ENCODE measurements at places on chromosomes 7 and 10. TPM values are rescaled to one million over a fixed set of nuclear protein-coding genes. Genes with fewer than 3 reads are reported as not detected.

MBL2 gene
- total RNA-seq = not detected

PLA2G12B gene
- not detected for total RNA-seq

GRCh38 chr7:148925836-148926235, 41.7 kb upstream of the EZH2 start:
- no peak for DNase-seq

- no peak for DNase-seq
Observed at GRCh38 chr10:28694530-28694929, 17.2 kb downstream of the BAMBI start.

ELN gene
- not detected for total RNA-seq

ECHDC3 gene
- total RNA-seq = not detected

GRCh38 chr10:69319841-69320316, 41.6 kb downstream of the HK1 start:
- no peak for DNase-seq

DNA sequence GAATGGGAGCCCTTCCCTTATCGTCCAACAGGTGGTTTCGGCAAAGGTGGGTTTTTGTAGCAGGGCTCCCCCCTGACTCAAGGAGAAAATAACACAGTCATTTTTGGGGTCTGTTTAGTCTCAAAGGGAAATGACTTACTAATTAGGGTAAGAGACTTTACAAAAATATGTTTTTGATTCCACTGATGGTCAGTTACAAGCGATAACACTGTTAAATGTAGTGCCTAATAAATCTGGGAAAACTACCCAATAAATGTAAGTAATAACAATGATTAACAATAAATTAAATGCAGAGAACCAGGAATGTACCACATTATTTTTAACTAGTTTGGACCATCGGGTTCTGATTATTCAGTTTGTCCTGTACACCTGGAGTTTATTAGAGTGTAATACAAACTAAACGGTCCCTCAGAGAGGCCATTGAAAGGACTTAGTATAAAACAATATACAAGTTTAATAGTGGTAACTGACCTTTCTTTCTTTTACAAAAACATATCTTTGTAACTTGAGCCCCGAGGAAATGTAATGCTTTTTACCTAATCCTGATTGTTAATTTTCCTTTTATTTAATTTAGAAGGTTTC, 216.2 kb upstream of the HABP2 start:
- no peak for DNase-seq

PTF1A gene
- not detected for total RNA-seq

DNA sequence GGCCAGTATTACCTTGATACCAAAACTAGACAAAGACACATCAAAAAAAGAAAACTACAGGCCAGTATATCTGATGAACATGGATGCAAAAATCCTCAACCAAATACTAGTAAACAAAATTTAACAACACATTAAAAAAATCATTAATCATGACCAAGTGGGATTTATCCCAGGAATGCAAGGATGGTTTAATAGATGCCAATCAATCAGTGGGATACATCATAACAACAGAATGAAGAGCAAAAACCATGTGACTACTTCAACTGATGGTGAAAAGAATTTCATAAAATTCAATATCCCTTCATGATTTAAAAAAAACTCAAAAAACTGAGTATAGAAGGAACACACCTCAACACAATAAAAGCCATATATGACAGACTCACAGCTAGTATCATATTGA, 25.2 kb upstream of the UBN2 start:
- no peak for DNase-seq

OR2A42 gene
- total RNA-seq = not detected

DNA sequence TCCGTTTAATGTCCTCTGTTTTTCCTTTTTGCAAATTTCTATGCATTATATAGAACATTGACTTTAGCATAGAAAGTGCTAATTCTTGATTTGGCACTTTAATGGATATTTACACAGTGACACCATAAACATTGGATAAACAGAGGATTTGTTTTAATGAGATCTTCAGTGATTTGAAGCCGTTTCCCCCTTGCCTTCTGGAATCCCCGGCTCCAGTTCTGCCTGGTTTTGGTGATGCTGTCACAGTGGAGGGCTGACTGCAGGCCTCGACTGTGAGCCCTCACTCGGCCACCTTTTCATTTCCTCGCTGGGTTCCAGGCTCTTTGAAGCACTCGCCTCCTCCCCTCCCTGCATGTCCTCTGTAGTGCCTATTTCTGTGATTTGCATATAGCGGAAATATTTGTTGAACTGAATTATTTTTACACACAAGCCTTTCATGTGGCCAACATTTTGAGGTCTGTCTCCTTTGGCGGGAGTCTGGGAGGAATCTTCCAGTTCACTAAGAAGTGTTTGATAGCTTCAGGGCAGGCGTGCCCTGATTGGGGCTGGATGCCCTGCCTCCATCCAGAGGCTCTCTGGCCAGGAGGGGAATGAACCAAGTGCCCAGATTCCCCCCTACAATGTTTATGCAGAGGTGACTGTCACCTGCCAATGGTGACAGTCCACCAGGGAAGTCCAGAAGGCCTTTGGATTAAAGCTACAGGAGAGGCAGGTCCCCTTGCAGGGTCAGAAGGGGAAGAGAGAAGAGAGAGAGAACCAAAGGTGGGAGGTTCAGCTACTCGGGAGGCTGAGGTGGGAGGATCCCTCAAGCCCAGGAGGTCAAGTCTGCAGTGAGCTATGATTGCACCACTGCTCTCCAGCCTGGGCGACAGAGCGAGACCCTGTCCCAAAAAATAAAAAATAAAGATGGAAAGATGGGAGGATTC, 67.5 kb downstream of the CUX1 start:
- peak; percentile 91 for DNase-seq

DNA sequence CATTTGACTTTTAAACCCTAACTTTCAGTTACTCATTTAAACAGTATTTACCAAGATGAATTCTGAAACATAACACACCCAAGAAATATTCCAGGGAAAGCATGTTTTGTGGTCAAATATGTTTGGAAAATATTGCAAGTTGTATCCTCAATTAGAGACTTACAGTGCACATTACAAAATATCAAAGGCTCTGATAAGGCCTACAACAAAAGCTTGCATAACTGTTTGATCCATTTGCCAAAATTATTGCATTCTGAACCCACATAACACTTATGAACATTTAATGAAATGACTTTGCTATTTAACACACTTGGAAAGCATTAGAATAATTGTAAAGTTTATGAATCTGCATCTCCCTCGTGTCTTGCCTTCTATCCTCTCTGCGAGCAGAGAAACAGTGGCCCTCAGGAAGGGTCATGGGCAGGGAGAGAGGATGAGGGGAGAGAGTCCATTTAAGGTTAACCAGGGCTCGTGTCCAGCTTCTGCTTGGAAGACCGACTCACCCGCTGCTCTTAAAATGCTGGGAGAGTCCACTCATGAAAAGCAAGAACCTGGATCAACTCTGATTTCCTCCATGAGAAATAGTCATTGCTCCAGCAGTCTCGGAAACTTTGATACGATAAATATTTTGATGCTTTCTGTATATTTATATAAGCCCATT, 408.2 kb upstream of the ZMIZ1 start:
- no peak for DNase-seq

GPR146 gene
- total RNA-seq = 0.77 TPM

EVX1 gene
- not detected for total RNA-seq

DNA sequence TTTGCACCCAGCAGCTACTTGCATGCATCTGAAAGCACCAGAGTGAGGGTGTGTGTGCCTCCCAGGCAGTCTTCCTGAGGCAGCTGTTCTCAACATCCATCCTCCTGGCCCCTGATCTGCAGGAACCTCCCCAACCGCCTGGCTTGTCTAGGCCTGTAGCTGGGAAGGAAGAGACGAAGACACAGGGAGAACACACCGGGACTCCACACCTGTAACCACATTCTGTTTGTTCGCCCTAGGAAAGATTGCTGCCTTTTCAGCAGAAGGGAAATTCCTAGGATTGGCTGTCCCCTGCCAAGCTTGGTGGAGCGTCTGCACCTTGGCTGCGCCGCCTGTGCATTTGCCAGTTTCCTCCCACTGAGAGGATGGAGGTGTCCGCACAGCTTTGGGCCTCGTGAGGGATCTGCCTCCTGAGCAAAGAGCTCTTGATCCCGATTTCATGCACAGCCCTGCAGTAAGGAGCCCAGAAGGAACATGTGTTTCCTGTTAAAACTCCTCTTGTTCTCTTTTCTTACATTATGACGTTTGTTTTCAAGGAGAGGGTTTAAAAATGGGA, 154.6 kb downstream of the TPST1 start:
- no peak for DNase-seq

Measured in OCI-LY7 (cell line).